ENCODE measurements at places on chromosomes 7 and 10. TPM values are rescaled to one million over a fixed set of nuclear protein-coding genes. Genes with fewer than 3 reads are reported as not detected.

The HGF gene
- polyA plus RNA-seq: not detected

The LRRTM3 gene
- polyA plus RNA-seq: not detected

The CACNB2 gene
- polyA plus RNA-seq: not detected

The ZNF487 gene
- polyA plus RNA-seq: 2.5 TPM

The CCDC172 gene
- polyA plus RNA-seq: not detected

The SLC26A3 gene
- not detected for polyA plus RNA-seq

The RARRES2 gene
- 0.23 TPM for polyA plus RNA-seq

The AMZ1 gene
- 0.15 TPM for polyA plus RNA-seq

The SLC26A4 gene
- 0.07 TPM for polyA plus RNA-seq

The SPDYE16 gene
- polyA plus RNA-seq: not detected

The TMEM229A gene
- polyA plus RNA-seq: not detected

The CYREN gene
- 50.3 TPM for polyA plus RNA-seq

Data from mammary epithelial cell (primary cell).